Activated CD4-positive, alpha-beta T cell treated with anti-CD3 and anti-CD28 coated beads, Interleukin-2, amount 50 U/mL, for 48 hours (primary cell): ENCODE measurements at places on chromosomes 1 and 21.

GRCh38 chr21:14354515-14354914, 28.4 kb downstream of the HSPA13 start:
- no peak for DNase-seq

DNA sequence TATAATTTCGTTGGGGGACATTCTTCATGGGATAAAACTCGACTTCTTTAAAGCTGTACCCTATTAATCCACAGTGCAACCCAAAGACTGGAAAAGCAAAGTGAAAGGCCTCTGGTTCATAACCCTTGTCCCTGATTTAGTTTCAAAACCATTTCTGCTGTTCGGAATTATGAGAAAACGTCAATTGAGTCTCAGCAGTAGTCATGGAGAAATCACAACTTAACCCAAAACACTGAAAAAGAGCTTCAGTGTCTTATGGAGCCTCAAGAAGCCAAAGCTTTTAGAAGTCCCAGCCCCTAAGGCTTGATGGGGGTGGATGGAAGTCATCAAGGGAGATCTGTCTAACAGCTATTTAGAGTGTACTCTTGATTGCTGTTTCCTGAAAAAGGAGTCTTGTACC, 73.5 kb upstream of the VCAM1 start:
- no peak for DNase-seq

GRCh38 chr1:156144742-156145141, 8.6 kb upstream of the SEMA4A start:
- no peak for DNase-seq

GRCh38 chr21:46116776-46117585, 19.1 kb downstream of the COL6A2 start:
- DNase-seq = no peak

DNA sequence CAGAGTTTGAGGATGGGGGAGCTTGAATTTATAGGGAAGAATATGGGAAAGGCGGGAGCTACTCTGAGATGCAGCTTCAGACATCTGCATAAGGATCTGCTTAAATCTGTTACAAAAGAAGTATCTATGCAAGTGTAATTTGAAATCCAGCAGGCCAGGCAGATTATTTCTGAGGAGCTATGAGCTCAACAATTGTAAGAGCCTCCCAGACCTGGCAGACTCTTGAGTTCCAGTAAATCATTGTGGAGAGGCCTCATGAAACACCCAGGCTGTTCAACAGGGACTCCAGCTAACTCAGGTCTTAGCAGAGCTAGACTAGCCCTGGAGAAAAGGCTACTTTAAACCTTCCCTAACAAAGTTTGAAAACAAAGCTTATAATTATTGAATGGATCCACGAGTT, 647.5 kb upstream of the CHRM3 start:
- DNase-seq = no peak

- DNase-seq = no peak
Measured at GRCh38 chr1:185412385-185413087, 95.5 kb upstream of the IVNS1ABP start.

GRCh38 chr1:220872296-220872695, 6.9 kb upstream of the HLX start:
- DNase-seq = no peak
